ENCODE measurements at places on chromosomes 3 and 15.

DNA sequence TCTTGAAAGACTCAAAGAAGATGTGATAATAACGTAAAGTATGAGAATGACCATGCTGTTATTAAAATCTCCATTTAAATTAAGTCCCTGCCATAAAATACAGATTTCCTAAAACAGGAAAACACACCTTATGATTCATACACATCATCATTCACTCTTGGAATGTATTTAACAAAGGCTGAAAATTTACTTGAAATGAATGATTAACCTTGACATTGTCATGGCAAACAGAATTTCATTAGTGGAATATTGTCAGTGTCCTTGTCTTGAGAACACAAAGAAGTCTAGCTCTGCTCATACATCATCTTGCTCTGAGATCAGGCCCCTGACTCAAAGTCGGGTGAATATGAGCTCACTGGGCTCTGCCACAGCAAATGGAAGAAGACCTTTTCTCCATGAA lies 313.9 kb downstream of the FGF12 start:
- no peak for DNase-seq

- DNase-seq: no peak
Observed at GRCh38 chr3:38022896-38023709, 6.3 kb downstream of the PLCD1 start.

GRCh38 chr3:159804726-159805410 lies 183.8 kb upstream of the IL12A start:
- DNase-seq: no peak

DNA sequence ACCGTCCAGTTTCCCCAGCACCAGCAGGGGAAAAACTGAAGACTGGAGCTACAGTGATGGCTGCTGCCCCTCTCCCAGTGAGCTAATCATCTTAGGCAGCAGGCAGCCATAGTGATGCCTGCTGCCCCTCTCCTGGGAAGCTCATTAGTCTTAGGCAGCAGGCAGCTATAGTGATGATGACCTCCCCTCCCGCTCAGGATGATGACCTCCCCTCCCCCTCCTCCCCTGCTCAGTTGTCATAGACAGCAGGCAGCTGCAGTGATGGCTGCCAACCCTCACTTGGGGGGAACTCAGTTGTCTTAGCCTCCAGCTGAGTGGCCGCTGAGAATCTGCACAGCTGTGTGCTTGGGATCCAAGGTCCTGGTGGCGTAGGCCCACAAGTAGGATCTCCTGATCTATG lies 80.9 kb upstream of the MANF start:
- DNase-seq: no peak

DNA sequence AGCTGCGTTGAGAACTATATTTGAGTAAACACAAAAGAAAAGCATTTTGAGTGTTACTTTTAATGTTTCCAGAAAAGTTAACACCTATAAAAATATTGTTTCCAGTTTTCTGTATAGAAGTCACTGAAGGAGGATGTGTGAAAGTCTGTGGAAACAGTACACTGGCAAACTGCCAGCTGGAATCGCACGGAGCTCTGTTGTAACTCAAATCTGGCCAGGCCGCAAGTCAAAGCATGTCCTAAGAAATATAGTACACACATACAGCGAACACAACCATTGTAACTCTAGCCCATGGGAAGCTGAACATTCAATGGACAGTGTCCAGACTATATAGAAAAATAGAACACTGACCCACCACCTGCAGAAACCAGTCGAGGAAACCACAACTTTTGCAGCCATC lies 657.2 kb downstream of the FHIT start:
- DNase-seq: no peak

Measured in esophagus squamous epithelium (tissue), 5 donors.